ENCODE measurements at places on chromosomes 1 and 21.
A peak's percentile ranks its signal among the peaks of the same experiment; 100 is the strongest.

DNA sequence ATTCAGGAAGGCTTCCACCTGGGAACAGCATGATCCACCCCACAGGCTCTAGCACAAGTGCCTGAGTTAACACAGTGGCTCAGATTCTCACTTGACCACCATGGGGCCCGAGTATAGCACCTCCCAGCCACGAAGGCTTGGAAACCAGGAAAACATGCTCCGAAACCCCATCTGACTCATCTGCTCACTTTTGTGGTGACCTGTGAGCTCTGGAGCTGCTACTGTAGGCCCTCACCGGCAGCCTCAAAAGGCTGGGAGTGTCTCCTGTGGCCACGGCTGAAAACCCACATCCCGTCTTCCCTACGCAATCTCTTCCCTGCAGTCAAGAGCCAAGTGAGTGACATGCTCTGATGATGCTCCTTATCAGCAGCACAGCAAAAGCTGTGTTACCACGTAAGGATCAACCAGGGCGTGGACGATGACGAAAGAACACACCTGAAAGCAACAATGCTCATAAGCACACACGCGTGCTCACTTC lies 81.4 kb downstream of the TGFBR3 start:
- DNase-seq: no peak

- DNase-seq: no peak
These were observed 85.6 kb upstream of the ZRANB2 start for GRCh38 chr1:71166178-71167173.

DNA sequence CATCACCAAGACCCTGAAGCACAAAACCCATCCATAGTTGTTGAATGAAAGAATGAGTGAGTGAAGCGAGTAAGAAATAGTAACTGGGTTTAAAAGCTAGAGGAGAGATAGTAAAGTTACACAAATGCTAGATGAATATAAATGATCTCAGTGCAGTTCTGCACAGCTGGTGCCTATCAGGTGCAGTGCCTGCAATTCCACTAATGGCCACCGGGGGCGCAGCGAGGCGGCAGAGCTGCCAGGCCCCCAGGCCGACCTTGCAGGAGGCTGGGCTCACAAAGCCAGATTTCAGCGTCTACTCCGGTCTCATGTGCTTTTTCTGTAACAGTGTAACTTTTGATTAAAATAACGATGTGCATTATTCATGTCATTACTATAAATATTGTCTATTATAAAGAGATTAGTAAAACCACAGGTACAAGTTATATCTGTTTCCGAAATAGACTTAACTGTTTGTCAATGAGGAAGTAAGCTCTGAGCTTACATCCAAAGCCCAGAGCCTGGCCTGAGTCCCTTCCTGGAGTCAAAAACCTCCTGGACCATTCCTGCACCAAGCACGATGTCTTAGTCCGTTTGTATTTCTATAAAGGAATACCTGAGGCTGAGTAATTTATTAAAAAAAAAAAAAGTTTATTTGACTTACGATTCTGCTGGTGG lies 477.6 kb downstream of the NPHP4 start:
- peak; percentile 56 for DNase-seq

DNA sequence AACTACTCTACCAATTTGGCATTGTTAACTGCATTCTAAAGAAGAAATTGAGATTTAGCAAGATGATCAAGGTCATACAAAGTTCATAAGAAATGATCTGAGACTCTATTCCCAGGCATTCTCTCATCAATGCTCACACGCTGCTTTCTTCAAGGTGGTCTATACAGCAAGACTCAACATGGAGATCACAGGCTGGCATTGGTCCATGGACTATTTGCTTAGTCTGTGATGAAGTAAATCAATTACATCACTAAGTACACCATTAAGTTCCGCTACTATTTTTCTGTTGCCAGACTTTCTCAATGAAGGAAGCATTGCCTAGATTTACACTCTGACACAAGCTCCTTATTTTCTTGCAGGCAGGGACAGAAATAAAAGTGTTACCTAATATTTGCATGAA lies 51.9 kb upstream of the CYP2J2 start:
- no peak for DNase-seq

DNA sequence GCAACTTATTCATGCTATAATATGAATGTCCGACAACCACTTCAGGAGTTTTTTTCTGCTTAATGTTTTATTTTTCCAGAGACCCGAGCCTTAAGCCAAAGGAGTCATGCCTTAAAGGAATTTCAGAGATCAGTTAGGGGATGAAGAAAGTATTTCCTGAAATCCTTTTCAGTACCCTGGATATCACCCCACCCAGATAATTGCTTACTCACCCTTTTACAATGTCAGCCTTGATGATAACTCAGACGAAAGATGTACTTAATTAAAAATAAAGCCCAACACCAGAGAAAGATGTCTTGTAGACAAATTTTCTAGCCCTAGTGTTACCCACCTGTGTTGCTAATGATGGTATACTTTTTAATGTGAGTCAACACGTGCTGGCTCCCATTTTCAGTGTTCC lies 124.1 kb downstream of the XCL2 start:
- DNase-seq: no peak

Measured in omental fat pad (tissue), 4 donors.